ENCODE measurements at places on chromosomes 11 and 22. TPM values are rescaled to one million over a fixed set of nuclear protein-coding genes. Genes with fewer than 3 reads are reported as not detected.
A peak's percentile ranks its signal among the peaks of the same experiment; 100 is the strongest.

- H3K4me3 ChIP-seq, result peak overlapping the region; percentile 82
- H3K27ac ChIP-seq, result peak overlapping the region; percentile 95
- H3K27me3 ChIP-seq, result no peaks in the 10 kb centered on the region
Measured at GRCh38 chr11:95922536-95923438, 1.1 kb downstream of the MTMR2 start.

GRCh38 chr11:115418626-115419025 is 85.6 kb downstream of the CADM1 start:
- H3K27me3 ChIP-seq, result no peaks in the 10 kb centered on the region
- no peak overlapping the region for H3K4me3 ChIP-seq
- no peaks in the 10 kb centered on the region for H3K36me3 ChIP-seq
- peaks cover 15% of the 10 kb centered on the region for H3K4me1 ChIP-seq

DNA sequence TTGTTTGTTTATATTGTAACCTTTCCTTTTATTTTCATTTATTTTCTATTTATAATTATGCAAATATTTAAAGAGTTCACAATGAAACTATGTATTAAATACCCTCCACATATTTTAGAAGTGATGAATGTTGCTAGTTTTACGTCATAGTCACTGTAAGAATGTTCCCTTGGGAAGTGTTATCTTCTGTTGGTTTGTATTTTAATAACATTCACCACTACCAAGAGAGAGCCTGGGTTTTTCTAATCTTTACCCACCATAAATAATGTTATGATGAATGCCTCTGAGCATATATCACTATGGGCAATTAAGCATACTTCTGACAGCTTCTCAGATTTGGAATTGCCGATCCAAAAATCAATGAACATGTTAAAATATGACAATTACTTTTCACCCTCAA is 80.7 kb downstream of the GGT1 start:
- H3K27me3 ChIP-seq, result peaks cover 16% of the 10 kb centered on the region
- H3K27ac ChIP-seq, result no peak overlapping the region
- DNase-seq, result no peak
- H3K4me1 ChIP-seq, result peaks cover 7% of the 10 kb centered on the region
- H3K4me3 ChIP-seq, result no peak overlapping the region
- H3K36me3 ChIP-seq, result no peaks in the 10 kb centered on the region

DNA sequence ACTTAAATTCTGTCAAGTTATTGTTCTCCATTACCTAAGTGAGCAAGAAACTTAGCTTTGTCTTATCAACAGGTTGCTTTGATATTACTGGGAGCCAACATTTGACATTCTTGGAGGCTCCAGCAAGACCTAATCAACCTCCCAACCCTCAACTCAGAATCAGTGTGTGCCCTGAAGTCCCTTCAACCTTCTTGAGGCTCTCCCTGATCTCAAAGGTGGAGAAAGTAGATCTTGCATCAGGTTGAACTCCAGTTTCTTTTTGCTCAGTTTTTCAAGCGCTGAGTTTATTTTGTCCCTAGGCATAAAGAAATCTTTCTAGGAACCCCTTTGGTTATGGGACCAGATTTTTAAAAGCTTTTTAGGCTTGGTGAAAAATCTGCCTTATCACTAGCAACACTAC is 1.4 kb downstream of the FAM111A start:
- peak overlapping the region; percentile 84 for H3K4me3 ChIP-seq
- H3K36me3 ChIP-seq, result no peaks in the 10 kb centered on the region
- peak overlapping the region; percentile 90 for H3K27ac ChIP-seq
- no peaks in the 10 kb centered on the region for H3K27me3 ChIP-seq
- peaks cover 29% of the 10 kb centered on the region for H3K4me1 ChIP-seq

DNA sequence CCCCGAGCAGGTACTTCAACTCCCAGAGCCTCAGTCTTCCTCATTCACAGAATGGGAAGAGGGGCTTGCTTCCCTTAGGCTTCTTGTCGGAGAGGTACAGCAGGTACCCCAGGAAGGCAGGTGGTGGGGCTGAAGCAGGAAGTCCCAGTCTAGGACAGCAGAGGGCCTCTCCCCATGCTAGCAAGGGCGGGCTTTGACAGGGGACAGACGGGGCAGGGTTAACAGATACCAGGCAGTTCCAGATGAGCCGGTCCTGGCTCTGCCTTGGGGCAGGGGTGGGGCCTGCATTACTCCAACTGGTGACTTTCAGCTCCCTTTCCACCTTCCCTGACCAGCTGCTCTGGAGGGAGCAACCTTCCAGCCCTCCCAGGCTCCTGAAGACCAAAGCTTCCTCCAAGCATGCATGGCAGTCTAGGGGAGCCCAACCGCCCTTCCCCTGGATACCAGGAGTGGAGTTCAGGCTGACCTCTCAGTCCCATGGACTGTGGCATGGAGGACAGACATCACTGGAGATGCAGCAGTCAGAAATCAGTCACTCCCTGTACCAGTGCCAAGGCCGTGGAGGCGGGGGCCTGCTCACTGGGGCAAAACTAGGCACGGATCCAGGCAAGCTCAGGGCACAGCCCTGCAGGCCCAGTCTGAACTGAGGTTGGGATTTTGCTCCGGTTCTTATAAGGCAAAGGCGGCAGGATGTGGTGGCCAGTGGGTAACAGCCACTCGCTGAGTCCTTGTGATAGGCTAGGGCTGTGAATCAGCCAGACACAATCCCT is 60.5 kb downstream of the NAT10 start:
- no peaks in the 10 kb centered on the region for H3K4me1 ChIP-seq
- H3K27me3 ChIP-seq, result no peaks in the 10 kb centered on the region
- H3K36me3 ChIP-seq, result no peaks in the 10 kb centered on the region
- no peak overlapping the region for H3K27ac ChIP-seq
- no peak for DNase-seq
- H3K4me3 ChIP-seq, result no peak overlapping the region

GRCh38 chr11:73323464-73323863 is 15.4 kb downstream of the ARHGEF17 start:
- H3K27ac ChIP-seq, result peak overlapping the region; percentile 100
- peaks cover 100% of the 10 kb centered on the region for H3K4me1 ChIP-seq
- peak overlapping the region; percentile 27 for H3K4me3 ChIP-seq
- no peaks in the 10 kb centered on the region for H3K27me3 ChIP-seq

- H3K27ac ChIP-seq, result no peak overlapping the region
- H3K36me3 ChIP-seq, result no peaks in the 10 kb centered on the region
- no peak overlapping the region for H3K4me3 ChIP-seq
Measured at GRCh38 chr11:97610854-97611253, 1221.0 kb downstream of the JRKL start.

DNA sequence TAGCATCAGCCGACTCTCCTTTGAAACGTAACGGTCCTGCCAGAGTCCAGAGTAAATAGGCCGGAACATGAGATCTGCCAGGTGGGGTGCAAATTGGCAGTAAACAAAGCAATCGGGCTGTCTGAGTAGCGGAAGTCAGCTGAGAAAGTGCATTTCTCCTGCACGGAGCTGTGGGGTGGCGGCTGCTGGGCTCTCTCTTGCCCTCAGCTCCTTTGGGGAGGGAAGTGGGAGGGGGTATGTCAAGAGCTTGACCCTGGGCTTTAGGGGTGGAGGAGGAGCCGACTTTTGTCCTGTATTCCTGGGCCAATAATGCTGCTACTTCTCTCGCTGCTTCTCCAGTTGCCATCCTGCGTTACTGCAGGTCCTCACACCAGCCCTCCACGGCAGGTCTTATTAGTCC is 11.6 kb downstream of the GRIK4 start:
- DNase-seq, result no peak
- H3K4me3 ChIP-seq, result no peak overlapping the region
- H3K36me3 ChIP-seq, result no peaks in the 10 kb centered on the region
- H3K27me3 ChIP-seq, result peaks cover 36% of the 10 kb centered on the region
- no peak overlapping the region for H3K27ac ChIP-seq
- no peaks in the 10 kb centered on the region for H3K4me1 ChIP-seq

DNA sequence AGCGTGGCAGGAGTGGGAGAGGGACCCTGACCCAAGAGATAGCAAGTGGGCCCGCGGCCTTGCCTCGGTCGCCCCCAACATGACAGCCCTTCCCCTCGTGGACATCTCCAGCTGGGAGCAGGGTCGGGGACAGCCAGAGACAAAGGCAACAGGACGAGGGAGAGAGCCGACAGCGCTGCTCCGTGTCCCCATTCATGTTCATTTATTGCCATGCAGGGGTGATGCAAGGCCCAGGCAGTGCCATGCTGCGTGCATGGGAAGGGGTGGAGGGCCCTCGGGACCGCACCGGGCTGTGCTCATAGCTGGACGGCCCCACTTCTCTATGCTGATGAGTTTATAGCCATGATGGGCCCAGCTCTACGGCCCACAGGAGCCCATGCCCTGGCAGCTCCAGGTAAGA is 12.7 kb downstream of the MRPL23 start:
- DNase-seq, result no peak
- H3K27ac ChIP-seq, result no peak overlapping the region
- no peaks in the 10 kb centered on the region for H3K27me3 ChIP-seq
- no peaks in the 10 kb centered on the region for H3K4me1 ChIP-seq
- no peaks in the 10 kb centered on the region for H3K36me3 ChIP-seq
- no peak overlapping the region for H3K4me3 ChIP-seq

- H3K36me3 ChIP-seq, result no peaks in the 10 kb centered on the region
- H3K27ac ChIP-seq, result no peak overlapping the region
- H3K4me1 ChIP-seq, result no peaks in the 10 kb centered on the region
- H3K27me3 ChIP-seq, result peaks cover 42% of the 10 kb centered on the region
- H3K4me3 ChIP-seq, result no peak overlapping the region
Measured at GRCh38 chr11:117642396-117642795, 154.6 kb downstream of the DSCAML1 start.

GRCh38 chr22:39534591-39535356 is 2.2 kb upstream of the RPS19BP1 start:
- peak overlapping the region; percentile 29 for H3K4me3 ChIP-seq
- DNase-seq, result peak; percentile 94
- no peaks in the 10 kb centered on the region for H3K27me3 ChIP-seq
- H3K4me1 ChIP-seq, result peaks cover 33% of the 10 kb centered on the region
- peaks cover 6% of the 10 kb centered on the region for H3K36me3 ChIP-seq
- H3K27ac ChIP-seq, result peak overlapping the region; percentile 6

GRCh38 chr22:36510384-36510783 is 3.5 kb upstream of the FOXRED2 start:
- H3K4me1 ChIP-seq, result peaks cover 10% of the 10 kb centered on the region
- H3K4me3 ChIP-seq, result no peak overlapping the region
- no peaks in the 10 kb centered on the region for H3K27me3 ChIP-seq

GRCh38 chr22:45240104-45240809 is 437 bp downstream of the KIAA0930 start:
- H3K36me3 ChIP-seq, result peaks cover 8% of the 10 kb centered on the region
- no peak for DNase-seq
- peaks cover 47% of the 10 kb centered on the region for H3K4me1 ChIP-seq
- no peaks in the 10 kb centered on the region for H3K27me3 ChIP-seq
- H3K4me3 ChIP-seq, result peak overlapping the region; percentile 71

Gene SDHD
- 139 TPM for total RNA-seq

Gene THRSP
- total RNA-seq, result not detected

Gene SLC22A8
- total RNA-seq, result not detected

Gene ISX
- total RNA-seq, result not detected

Gene KCNK4
- total RNA-seq, result not detected
